ENCODE measurements at places on chromosomes 11 and 22.

- DNase-seq: no peak
Observed at GRCh38 chr22:46033256-46034200, 56.6 kb upstream of the WNT7B start.

GRCh38 chr22:21858025-21858764, 9.2 kb downstream of the MAPK1 start:
- no peak for DNase-seq

- DNase-seq: no peak
Observed at GRCh38 chr11:7499081-7499480, 13.8 kb downstream of the OLFML1 start.

DNA sequence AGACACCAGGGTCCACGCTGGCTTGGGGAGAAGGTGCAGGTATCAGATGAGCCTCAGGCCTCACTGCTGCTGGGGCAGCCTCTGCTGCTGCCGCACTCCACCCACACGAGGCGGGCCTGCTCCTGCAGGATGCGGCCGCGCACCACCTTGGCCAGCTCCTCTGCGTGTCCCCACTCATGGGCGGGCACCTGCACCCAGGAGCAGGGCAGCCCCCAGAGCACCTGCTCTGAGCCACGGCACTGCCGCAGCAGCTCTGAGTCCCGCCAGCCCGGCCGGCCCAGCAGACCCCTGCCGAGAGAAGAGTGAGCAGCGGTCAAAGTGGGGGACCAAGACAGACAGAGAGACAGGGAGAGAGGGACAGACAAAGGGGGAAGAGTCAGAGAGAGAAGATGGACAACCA, 4.9 kb upstream of the MFNG start:
- DNase-seq: no peak

- no peak for DNase-seq
Observed at GRCh38 chr11:95795627-95796295, 5.5 kb downstream of the CEP57 start.

DNA sequence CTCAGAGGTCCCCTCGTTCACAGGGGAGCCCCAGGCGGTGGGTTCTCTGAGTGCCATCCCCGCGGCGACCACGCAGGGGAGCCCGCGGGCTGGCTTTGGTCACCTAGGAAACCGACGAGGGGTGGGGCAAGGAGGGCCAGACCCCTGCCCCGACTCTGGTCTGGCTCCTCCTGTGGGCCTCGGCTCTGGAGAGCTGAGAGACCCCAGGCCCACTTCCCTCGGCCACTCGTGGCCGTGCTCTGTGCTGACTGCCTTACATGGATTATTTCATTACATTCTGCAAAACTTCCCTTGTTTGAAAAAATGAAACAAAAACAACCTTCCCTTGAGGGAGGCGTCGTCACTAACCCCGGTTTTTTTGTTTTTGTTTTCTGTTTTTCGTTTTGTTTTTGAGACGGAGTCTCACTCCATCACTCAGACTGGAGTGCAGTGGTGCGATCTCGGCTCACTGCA, 15.1 kb upstream of the CYTH4 start:
- DNase-seq: no peak

Measured in NCI-H774 (cell line).